ENCODE measurements at places on chromosomes 3 and 15. TPM values are rescaled to one million over a fixed set of nuclear protein-coding genes. Genes with fewer than 3 reads are reported as not detected.

DNA sequence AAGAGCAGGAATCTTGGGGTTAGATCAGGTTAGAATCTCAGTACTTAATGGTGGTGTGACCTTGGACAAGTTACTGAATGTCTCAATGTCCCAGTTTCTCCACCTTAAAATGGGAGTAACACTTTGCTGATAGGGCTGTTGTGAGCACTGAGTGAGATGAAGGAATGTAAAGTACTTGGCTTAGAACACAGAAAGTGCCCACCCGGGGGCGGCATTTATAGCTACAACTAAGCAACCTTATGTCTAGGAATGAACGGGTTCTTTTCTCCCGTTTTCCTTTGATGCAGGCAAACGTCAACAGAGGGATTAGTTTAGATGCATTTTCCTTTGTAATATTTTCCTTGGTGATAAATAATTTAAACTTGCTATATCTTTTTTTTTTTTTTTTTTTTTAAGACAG is 176.6 kb downstream of the USP13 start:
- no peak for DNase-seq

- DNase-seq: no peak
These were observed 33.0 kb downstream of the UMPS start for GRCh38 chr3:124763206-124763605.

- no peak for DNase-seq
These were observed 756 bp upstream of the CAMK2N2 start for GRCh38 chr3:184261854-184262763.

DNA sequence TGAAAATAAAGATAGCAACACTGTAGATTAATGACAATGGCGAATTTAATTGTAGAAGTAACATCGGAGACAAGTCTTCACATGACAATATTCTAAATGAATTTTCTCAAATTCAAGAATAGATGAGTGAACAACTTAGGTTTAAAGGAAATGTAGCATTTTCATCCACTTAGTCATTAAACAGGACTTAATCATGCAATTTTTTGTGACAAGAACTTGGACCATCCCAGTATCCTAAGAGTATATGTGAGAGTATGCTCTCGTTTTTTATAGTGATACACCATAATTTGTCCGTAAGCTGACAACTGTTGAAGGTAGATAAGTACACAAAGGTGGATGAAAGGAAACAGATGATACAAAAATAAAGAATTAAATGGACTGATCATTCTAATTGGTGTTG is 81.5 kb downstream of the DLG1 start:
- no peak for DNase-seq

Gene SMAD6
- total RNA-seq: 14.1 TPM

Gene CHCHD4
- 35.9 TPM for total RNA-seq

Gene ZNF660
- 0.73 TPM for total RNA-seq
